ENCODE measurements at places on chromosomes 12 and 14.
A peak's percentile ranks its signal among the peaks of the same experiment; 100 is the strongest.

GRCh38 chr12:4450551-4451112, 5.0 kb upstream of the FGF6 start:
- DNase-seq: no peak

- no peak for DNase-seq
Measured at GRCh38 chr12:52179396-52179973, 12.3 kb downstream of the KRT80 start.

DNA sequence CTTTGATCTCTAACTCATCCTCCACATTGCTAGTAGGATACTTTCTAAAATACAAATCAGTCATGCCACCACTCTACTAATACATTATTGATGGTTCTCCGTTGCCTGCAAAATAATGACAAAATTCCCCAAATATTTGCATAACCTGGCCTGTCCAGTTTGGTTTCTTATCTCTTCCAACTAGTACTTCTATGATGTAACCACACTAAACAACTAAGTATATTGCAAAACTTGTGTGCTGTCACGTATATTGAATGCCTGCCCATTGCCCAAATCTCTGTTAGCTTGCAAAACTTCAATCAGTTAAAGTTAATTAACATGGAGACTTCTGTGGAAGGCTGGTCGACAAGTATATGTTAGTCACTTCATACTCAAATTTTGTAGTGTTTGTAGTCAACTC, 6.5 kb downstream of the OR6C74 start:
- DNase-seq: no peak

- no peak for DNase-seq
Measured at GRCh38 chr12:62744551-62744950, 190.4 kb downstream of the PPM1H start.

DNA sequence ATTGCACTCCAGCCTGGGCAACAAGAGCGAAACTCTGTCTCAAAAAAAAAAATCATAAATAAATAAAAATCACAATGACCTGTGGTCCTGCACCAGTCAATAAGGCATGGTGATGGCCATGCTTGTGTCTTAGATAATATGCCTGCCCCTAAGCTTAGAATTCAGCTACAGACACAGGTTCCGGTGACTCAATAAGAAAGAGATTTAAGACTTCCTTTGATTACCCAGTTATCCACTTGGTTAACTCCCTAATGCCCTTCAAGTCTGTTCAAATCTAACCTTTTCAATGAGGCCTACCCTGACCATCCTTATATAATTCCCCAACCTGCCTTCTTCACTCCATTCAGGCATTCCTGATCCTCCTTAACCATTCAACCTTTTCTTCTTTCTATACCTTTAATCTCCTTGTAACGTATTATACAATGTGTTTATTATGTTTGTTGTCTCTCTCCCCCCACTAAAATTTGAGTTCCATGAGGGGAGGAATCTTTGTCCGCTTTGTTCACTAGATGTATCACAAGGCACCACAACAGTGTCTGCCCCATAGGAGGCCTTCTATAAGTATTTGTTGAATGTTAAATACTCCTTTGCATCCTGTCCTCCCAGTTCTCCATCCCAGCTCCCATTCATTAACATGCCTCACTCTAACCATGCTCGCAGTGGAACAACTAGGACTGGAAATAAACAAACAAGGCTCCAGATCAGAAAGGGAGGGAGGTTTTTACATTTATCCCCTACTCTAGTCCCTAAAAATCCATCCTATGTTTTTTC, 8.9 kb downstream of the MAP4K5 start:
- no peak for DNase-seq

DNA sequence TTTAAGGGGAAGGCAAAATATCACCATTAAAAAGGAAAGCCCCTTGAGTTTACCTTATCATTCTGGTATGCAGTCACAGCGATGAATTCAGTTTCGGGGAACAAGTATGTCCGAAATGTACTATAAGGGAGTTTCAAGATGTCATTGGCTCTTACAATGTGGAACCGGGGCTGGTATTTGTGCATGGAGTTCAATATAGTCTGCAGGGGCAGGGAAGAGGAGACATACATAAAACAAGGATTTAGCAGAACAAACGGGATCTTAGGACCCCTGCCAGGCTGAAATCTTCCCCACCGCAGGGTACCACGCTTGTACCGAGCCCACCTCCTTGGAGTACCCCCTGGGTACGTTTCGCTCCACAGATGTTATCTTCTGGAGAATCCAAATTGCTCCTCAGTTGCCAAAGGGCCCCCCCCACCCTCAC, 4.5 kb downstream of the TBX3 start:
- DNase-seq: no peak

- no peak for DNase-seq
Measured at GRCh38 chr12:89319122-89319521, 33.2 kb downstream of the DUSP6 start.

GRCh38 chr14:104686624-104687517, 2.5 kb upstream of the INF2 start:
- no peak for DNase-seq

DNA sequence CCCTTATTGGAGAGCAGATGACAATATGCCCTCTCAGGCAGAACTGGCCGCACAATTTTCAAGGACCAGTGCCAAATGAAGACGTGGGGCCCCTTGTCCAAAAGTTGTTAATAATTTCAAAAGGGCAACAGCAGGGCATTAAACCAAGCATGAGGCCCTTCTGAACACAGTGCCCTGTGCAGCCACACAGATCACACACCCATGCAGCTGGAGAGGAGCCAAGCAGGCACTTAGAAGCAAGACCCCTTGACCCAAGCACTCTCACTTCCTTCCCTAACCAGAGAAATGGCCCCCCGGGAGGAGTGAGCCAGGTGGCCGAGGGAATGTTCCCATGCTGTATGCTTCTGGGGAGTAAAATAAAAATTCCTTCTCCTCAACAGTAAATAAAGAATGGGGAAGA, 114.0 kb upstream of the TMPO start:
- DNase-seq: no peak

- DNase-seq: no peak
Measured at GRCh38 chr12:119666226-119666795, 1.6 kb upstream of the PRKAB1 start.

DNA sequence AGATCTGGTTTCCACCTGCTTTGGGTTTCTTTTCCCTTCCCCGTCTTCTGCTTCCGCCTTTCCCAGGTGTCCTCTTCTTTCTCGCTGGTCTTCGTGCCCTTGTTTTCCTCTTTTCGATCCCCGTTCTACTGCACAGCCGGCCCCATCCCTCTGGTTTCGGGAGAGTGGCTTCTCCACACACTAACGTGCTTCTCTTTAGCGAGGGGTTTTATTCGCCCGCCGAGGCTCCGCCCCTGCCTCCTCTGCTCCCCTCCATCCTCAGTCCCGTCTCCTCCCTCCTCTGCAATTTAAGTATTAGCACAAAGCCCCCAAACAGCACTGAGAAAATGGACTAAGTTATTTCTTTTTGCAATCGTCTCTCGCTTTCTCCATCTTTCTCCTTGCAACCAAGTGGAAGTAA, at the start of gene SLC7A8:
Gene SLC7A8 (minus strand): TSS at position 182 of the 400 bp plus-strand sequence. CDS start 746 bp downstream, outside the sequence.
- peak; percentile 69 for DNase-seq

DNA sequence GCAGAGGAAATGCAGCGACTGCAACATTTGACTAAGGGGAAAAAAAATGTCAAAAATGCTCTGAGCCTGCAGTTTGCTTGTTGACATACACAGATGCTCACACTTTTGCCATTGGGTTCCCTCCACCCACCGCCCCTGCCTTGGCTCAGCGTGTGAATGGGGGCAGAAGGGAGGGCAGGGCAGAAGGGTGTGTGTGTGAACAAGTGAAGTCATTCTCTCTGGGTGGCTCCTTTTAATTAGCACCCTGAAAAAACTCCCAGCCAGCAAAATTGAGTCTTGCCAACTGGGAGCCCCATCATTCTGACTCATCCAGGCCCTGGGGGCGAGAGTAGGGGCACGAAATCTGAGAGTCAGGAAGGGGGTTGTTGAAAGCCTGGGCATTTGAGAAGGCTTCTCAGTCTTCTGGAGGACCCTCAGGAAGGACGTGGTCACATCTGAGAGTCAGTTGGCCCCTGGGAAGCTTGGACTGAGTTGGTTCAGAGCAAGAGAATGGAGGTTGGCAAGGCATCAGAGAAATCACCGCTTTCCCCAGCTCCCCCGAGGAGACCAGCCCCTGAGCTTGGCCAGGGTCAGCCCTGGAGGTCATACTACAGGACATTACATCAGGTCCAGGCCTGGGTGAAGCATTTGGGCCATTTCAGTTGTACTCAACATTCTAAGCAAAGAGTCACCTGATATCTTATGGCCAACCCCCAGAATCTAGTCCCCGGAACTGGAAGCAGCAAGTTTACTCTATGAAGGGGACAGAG, 22.7 kb upstream of the KRT78 start:
- peak; percentile 86 for DNase-seq

DNA sequence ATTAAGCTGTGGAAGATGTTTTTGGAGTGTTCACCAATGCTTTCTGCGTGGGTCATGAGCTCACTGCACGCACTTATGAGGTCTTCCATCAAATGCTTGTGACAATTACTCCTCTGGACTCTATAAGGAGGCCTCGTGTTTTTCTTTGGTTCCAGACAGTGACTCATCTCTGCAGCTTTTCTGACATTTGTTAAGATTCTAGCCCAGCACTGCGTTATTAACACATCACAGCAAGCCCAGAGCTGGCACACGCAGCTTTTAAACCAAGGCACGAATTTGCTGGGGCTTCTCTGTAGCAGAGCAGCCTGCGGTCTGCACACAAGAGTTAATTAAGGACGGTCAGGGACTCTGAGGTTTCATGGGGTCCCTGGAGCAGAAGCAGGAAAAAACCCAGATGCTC, 16.9 kb downstream of the MEG3 start:
- peak; percentile 25 for DNase-seq

DNA sequence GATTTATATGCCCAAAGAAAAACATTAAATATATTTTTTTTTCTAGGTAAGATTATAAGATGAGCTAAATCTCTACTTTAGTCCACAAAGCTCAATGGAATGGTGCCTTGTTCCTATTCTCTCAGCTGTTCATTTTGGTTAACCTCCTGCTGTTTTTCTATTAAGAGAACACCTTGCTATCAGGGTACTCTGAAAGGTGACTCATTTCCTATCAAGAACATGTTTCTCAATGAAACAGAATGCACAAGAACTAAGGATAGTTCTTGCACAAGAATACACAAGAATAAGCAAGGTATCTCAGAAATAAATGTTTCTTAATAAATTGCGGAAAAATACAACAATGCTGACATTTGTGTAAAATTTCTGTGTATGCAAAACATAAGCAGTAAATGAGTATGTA, 14.1 kb downstream of the ABCD2 start:
- no peak for DNase-seq

DNA sequence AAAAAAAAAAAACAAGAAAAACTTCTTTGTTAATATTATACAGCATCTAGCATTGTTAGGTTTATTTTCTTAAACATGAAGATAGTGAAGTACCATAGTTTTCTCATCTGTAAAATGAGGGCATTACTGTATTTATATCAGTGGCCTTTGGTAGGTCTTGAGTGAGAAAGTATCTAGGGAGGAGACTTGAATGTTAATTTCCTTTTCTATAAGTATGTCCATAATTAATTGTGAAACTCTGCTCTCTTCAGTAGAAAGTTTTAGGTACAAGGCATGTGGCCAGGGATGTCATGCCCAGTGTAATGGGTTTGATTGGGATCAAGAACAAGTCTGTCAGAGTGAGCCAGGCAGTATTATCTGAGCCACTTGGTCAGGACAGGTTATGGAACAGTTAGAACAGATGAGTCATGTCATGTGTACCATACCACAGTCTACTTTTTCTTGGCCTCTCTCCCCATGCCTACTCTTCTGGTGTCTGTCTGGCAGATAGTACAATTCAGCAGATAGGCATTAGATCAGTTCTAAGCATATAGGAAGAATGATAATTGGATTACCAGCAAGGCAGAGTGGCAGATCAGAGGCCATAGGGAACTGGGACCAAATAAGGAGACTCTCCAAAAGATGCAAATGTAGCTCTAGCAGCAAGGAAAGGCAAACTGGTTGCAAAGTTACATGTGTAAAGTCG, 30.4 kb downstream of the FBXO34 start:
- peak; percentile 24 for DNase-seq

GRCh38 chr14:55333711-55334485, 62.7 kb downstream of the FBXO34 start:
- DNase-seq: peak; percentile 74

GRCh38 chr14:99514552-99515300, 33.5 kb downstream of the CCNK start:
- no peak for DNase-seq

DNA sequence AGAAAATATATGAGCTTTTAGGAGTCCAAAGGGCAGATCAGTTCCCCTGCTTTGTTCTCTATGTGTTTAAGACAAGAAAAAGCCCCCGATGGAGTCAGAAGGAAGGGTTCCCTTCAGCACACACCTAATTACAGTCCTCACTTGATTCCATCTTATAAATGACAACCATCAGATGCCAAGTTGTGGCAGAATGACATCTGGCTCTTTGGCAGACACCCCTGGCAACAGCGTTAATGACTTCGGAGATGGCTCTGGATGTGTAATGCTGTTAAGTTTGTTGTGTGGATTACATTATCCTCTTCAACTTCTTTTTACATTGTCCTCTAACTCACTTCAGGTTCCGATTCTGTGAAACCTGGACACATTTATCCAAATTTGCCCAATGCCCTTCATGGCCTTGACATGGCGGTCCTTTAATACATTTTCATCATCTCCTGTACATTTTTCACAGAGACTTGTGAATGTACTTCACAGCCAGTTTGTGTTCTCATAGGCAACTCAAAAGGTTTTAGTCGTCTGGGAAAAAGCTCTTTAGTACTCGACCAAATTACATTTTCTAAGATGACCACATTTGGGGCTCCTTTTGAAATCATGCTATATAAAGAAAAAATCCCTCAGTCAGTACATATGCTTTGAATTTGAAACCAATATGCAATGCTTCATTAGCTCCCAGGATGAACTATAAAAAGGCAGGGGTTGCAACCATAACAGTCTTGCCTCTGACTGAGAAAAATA, 667.8 kb downstream of the NOVA1 start:
- DNase-seq: no peak

- no peak for DNase-seq
Measured at GRCh38 chr12:2710701-2711100, 84.1 kb upstream of the FKBP4 start.

DNA sequence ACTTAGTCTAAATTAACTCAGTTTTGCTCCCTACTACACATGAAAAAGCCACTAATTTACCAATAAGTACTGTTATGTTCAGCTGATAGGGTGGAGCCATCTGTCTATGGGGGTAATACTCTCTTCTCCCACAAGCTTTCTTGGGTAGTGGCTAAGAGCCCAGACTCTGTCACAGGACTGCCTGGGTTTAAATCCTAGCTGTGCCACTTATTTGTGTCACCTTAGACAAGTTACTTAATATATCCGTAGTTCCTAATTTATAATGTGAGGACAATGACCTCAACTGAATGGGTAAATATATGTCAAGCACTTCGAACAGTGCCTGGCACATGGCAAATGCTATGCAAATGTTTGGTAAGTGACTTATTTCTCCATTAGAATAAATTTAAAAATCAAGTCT, 185.6 kb downstream of the DACT1 start:
- DNase-seq: no peak

Measured in retinal pigment epithelial cell (primary cell).